ENCODE measurements at places on chromosomes 16 and 17. TPM values are rescaled to one million over a fixed set of nuclear protein-coding genes. Genes with fewer than 3 reads are reported as not detected.

The CCDC154 gene
- total RNA-seq, result 0.07 TPM

The NPIPB9 gene
- 0.07 TPM for total RNA-seq

The GDPD1 gene
- 2.2 TPM for total RNA-seq

The CACNB1 gene
- total RNA-seq, result 6.2 TPM

The RANBP10 gene
- total RNA-seq, result 8.9 TPM

The ITGA3 gene
- total RNA-seq, result 1,046 TPM

The ARL6IP1 gene
- total RNA-seq, result 120 TPM

The TMEM88 gene
- total RNA-seq, result 0.67 TPM

The KRTAP16-1 gene
- not detected for total RNA-seq

The C1QTNF8 gene
- total RNA-seq, result not detected

The KRT20 gene
- total RNA-seq, result not detected

The OR2C1 gene
- total RNA-seq, result not detected

The IKZF3 gene
- not detected for total RNA-seq

The BTBD17 gene
- not detected for total RNA-seq

The SLC38A8 gene
- not detected for total RNA-seq

The GPR142 gene
- not detected for total RNA-seq

The TBC1D3G gene
- not detected for total RNA-seq

The SPNS3 gene
- total RNA-seq, result not detected

The TMEM114 gene
- not detected for total RNA-seq

The RNF157 gene
- total RNA-seq, result not detected

The PLA2G10 gene
- total RNA-seq, result 0.71 TPM

The CCL18 gene
- not detected for total RNA-seq

The GNAO1 gene
- 0.07 TPM for total RNA-seq

The SPN gene
- total RNA-seq, result not detected

The PRR15L gene
- not detected for total RNA-seq

The RAP1GAP2 gene
- 28.2 TPM for total RNA-seq

The SGCA gene
- total RNA-seq, result not detected

The METRNL gene
- total RNA-seq, result 2.0 TPM

The TRAP1 gene
- 82.5 TPM for total RNA-seq

The ENPP7 gene
- total RNA-seq, result not detected
